Endothelial cell of umbilical vein (primary cell): ENCODE measurements at places on chromosomes 6 and 20. TPM values are rescaled to one million over a fixed set of nuclear protein-coding genes. Genes with fewer than 3 reads are reported as not detected.

The GPX5 gene
- total RNA-seq = not detected in 2 replicates

The CRISP2 gene
- total RNA-seq = not detected in 2 replicates

The OVOL2 gene
- total RNA-seq = not detected in 2 replicates

The DZANK1 gene
- total RNA-seq = 1.8 and 3.0 TPM in 2 replicates

The MMS22L gene
- total RNA-seq = 19.3 and 22.7 TPM in 2 replicates
